SK-N-SH (cell line): ENCODE measurements at places on chromosomes 1 and 21. TPM values are rescaled to one million over a fixed set of nuclear protein-coding genes. Genes with fewer than 3 reads are reported as not detected.

- no peak for DNase-seq
- no peaks in the 10 kb centered on the region for H3K36me3 ChIP-seq
- H3K4me1 ChIP-seq = no peaks in the 10 kb centered on the region
- H3K27me3 ChIP-seq = no peaks in the 10 kb centered on the region
Observed at GRCh38 chr1:35657851-35658250, 16.5 kb upstream of the PSMB2 start.

- no peaks in the 10 kb centered on the region for H3K36me3 ChIP-seq
- no peaks in the 10 kb centered on the region for H3K27me3 ChIP-seq
- H3K27ac ChIP-seq = no peak overlapping the region
- H3K4me3 ChIP-seq = no peak overlapping the region
Observed at GRCh38 chr1:20248971-20249612, 41.6 kb upstream of the VWA5B1 start.

DNA sequence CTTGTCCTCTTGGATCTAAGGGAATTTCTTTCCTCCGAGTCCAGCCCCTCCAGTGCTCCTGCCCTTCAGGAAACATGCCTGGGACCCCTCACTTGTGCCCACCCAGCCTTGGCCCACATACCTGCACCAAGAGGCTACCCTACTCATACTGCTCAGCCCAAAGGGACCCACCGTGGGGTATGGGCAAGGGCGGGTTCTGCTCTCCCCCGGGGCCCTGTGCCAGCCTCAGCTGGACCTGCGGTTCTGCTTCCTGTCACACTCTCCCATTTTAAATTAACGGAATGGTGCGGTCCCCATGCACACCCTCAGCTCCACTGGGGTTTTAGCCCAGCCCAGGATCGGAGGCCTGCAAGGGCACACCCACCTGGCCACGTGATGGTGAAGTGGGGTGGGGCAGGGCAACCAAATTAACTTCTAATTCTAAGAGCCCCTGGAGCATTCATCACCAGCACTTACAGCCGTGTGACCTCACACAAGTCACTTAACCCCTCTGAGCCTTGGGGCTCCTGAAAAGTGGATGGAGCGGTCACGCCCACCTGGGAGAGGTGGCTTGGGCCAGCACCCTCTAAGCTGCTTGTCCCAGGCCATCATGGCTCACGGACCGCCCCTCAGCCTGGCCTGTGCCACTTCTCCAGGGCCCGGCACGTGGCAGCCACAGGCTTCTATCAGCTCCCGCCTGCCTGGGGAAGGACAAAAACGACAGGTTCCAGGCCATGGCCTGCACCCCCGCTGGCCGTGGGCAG, 28.3 kb downstream of the TP73 start:
- no peaks in the 10 kb centered on the region for H3K36me3 ChIP-seq
- no peak for DNase-seq
- H3K4me3 ChIP-seq = no peak overlapping the region

GRCh38 chr1:184082541-184083415, 31.2 kb downstream of the TSEN15 start:
- H3K27me3 ChIP-seq = no peaks in the 10 kb centered on the region
- H3K36me3 ChIP-seq = peaks cover 7% of the 10 kb centered on the region; the same call in 1 of the 2 replicates
- H3K4me1 ChIP-seq = no peaks in the 10 kb centered on the region
- H3K4me3 ChIP-seq = no peak overlapping the region

GRCh38 chr21:16377857-16378256, 648.1 kb downstream of the USP25 start:
- no peak overlapping the region for H3K4me3 ChIP-seq
- H3K4me1 ChIP-seq = no peaks in the 10 kb centered on the region
- H3K36me3 ChIP-seq = no peaks in the 10 kb centered on the region
- DNase-seq = no peak

DNA sequence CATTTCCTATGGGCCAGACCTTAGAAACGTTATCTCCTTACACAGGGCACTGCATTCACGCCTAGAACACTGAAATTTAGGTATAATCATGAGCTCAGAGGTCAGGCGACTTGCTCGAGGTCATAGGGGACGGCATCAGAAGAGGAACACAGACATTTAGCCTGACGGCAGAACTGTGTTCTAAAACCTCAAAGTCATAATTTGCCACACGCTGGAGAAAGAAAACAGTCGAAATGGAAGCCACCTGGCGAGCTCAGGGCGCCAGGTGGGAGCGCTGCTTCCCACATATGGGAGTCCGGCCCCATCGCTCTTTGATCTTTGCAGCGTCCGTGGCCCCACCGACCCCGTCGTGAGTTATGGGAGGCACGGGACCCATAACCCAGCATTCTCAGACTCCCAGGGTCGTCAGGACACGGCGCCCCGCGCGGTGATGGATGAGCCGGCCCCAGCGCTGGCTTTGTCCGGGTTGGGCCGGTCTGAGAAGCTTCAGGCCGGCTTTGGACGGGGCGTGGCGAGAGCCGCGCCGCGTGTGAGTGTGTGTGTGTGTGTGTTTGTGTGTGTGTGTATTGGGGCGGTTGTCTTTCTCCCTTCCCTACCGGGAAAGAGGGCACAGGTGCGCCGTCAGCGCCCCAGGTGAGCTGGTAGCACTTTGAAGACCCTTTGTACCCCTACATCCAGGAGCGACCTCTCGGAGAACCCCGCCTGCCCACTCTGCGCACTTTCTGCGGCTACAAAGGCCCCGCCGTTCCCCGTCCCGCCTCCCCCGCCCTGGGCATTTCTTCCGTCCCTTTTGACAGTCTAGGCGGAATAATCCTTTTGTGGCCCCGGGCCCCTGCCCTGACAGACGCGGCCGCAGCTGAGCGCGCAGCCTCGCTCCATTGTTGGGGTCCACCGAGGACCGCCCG, 861 bp upstream of the DRAXIN start:
- H3K27ac ChIP-seq = no peak overlapping the region
- peak; percentile 71 for DNase-seq
- peak overlapping the region; percentile 40 for H3K4me3 ChIP-seq
- H3K36me3 ChIP-seq = no peaks in the 10 kb centered on the region
- peaks cover 14% of the 10 kb centered on the region for H3K27me3 ChIP-seq

- H3K4me3 ChIP-seq = no peak overlapping the region
- H3K4me1 ChIP-seq = no peaks in the 10 kb centered on the region
- no peak overlapping the region for H3K27ac ChIP-seq
- no peak for DNase-seq
Observed at GRCh38 chr1:119380983-119381662, 12.5 kb downstream of the HAO2 start.

SEC16B gene
- 0.31 and 0.32 TPM in 2 replicates for polyA plus RNA-seq

DNTTIP2 gene
- 9.6 and 13.1 TPM in 2 replicates for polyA plus RNA-seq

GFI1 gene
- 0.18 and 0.19 TPM in 2 replicates for polyA plus RNA-seq

ABCD3 gene
- 6.5 and 8.7 TPM in 2 replicates for polyA plus RNA-seq

SPATA17 gene
- polyA plus RNA-seq = 0.81 and 1.2 TPM in 2 replicates
